ENCODE measurements at places on chromosomes 4 and X. TPM values are rescaled to one million over a fixed set of nuclear protein-coding genes. Genes with fewer than 3 reads are reported as not detected.

GRCh38 chrX:17242470-17242869, 132.5 kb upstream of the NHS start:
- H3K27me3 ChIP-seq: no peaks in the 10 kb centered on the region
- no peaks in the 10 kb centered on the region for H3K36me3 ChIP-seq
- no peaks in the 10 kb centered on the region for H3K4me1 ChIP-seq
- H3K4me3 ChIP-seq: no peak overlapping the region
- H3K27ac ChIP-seq: no peak overlapping the region

DNA sequence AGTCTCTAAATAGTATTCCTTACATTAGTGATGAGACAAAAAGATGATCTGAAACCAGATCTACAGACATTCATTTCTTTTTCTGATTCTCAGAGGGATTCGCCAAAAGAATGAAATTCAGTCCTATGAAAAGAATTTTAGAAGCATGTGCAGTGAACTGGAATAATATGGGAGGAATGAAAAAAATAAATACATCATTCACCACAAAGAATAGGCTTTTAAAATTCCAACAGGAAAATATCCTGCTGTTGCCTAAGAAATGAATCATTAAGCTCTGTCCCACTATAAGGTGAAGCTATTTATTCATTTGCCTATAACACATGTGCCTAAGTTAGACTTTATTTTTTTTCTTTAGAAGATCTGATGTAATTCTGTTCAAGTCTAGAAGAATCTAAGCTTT, 165.9 kb downstream of the IL15 start:
- peaks cover 2% of the 10 kb centered on the region for H3K4me1 ChIP-seq
- no peak overlapping the region for H3K27ac ChIP-seq
- no peaks in the 10 kb centered on the region for H3K27me3 ChIP-seq
- no peak for DNase-seq
- no peaks in the 10 kb centered on the region for H3K36me3 ChIP-seq

DNA sequence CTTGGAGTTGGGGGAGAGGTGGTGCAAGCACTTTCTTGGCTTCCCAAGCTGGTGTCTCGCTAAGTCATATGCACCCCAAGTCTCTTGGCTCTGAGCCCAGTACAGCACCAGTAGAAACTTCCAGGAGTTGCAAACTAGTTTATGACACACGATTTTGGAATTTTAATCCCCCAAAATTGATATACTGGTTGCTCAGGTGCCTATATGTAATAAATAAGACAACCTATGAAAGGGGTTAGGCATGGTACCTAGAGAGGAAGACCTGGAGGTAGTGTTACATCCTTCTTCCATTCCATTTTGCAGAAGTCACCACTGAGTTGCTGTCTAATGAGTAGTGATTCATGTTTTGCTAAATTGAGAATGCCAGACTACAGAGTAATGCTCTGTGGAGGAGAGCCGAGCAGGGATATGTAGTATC, 4.3 kb upstream of the SLC4A4 start:
- no peak for DNase-seq
- no peaks in the 10 kb centered on the region for H3K36me3 ChIP-seq
- no peaks in the 10 kb centered on the region for H3K27me3 ChIP-seq
- no peak overlapping the region for H3K27ac ChIP-seq

The CFAP47 gene
- polyA plus RNA-seq: under 0.01 TPM

The NXF2B gene
- not detected for polyA plus RNA-seq

The ATP2B3 gene
- not detected for polyA plus RNA-seq

Measured in keratinocyte (primary cell).